ENCODE measurements at places on chromosomes 12 and 14.

GRCh38 chr14:92759300-92759678, 10.9 kb upstream of the LGMN start:
- peak; percentile 51 for DNase-seq

DNA sequence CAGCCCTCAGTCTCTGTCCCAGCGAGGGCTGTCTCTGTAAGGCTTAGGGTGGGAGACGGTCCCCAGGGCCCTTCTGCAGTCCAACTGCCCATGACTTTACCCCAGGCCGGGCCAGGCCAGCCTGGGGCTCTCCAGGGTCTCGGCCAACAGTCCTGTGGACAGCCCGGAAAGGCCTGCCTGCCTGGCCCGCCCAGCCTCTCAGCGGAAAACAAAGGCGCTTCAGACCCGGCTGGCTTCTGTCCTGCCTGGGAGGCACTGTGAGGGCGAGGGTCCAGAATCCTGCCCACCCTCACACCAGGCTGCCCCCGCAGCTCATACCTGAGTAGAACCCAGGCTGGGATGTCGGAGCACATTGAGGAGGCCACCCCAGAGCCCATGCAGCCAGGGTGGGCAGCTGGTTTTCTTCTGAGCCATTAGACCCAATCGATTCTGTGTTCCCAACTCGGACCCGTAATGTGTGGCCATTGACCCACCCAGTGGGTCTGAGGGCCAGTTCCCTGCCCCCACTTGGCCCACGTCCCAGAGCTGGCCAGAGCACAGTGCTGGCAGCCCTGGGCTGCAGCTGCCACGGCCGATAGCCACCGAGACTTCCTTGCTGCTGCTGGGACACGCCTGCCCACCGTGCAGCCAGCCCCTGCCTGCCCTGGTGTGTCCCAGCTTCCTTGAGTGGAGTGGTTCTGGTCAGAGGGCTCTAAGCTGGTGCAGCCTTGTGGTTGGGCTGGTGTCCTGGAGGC, 1.6 kb downstream of the CRIP2 start:
- no peak for DNase-seq

GRCh38 chr14:30349520-30349919, 209.4 kb upstream of the G2E3 start:
- no peak for DNase-seq

DNA sequence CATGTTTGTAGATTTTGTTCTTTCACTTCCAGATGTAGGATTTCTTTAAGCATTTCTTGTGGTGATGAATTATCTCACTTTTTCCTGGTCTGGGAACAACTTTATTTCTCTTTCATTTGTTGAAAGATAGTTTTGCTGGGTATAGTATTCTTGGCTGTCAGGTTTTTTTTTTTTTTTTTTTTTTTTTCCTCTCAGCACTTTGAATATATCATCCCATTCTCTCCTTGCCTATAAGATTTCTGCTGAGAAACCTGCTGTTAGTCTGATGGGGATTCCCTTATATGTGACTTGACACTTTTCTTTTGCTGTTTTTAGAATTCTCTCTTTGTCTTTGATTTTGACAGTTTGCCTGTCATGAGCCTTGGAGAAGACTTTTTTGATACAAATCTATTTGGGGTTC, 30.5 kb downstream of the SMCO2 start:
- DNase-seq: no peak

DNA sequence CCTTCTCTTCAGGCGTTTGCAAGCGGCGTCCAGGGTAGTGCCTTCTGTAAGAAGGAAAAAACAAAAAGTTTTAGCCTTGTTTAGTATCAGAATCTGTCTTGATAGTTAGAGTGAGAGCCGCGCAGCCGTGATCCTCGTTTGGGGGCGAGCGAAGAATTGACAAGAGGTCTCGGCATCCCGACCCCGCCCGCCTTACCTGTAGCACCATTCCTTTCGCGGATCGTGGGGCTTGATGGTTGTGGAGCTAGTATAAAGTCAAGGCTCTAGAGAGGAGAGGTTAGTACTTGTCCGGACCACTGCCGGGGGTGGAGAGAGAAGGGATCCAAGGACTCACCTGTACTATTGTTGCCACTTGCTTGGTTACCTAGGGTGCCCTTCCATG, 494 bp downstream of the TMTC3 start:
- DNase-seq: no peak

- no peak for DNase-seq
Observed at GRCh38 chr14:93629643-93630042, 158.6 kb downstream of the PRIMA1 start.
